NCI-H774 (cell line): ENCODE measurements at places on chromosomes 5 and 9.

- DNase-seq = no peak
These were observed 23.7 kb upstream of the MROH2B start for GRCh38 chr5:41094871-41095270.

DNA sequence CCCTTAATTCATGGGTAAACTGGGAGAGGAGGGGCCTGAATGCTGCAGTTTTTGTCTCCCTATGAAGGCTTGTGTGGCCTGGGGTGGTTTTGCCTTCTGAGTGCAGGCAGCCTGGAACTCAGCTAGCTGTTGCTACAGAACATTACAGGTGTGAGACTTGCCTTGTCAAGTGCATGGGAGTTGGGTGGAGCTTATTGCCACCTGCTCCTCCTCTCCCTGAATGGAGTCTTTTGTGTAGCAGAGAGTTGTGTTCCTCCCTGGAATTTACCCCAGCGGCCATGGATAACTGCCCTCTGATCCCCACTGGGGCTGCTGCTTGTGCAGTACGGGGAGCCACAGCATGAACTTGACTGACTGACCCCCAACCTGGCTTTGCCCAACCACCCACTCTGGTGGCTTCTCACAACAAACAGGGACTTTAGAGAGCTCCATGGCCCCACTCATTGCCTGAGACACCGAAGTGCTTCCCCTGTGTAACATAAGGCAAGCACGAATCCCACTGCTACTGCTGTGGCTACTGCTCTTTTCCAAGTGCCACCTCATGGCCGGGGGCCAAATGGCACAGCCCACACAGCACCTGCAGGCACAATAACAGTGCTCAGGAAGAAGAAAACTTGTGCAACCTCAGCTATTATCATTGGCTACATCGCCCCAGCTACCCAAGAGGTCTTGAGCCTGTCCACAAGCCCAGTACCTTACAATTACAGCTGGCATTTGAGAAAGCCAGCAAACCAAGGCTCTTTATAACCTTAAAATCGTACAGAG is 942.9 kb downstream of the CDH18 start:
- no peak for DNase-seq

- peak; percentile 52 for DNase-seq
These were observed 829.6 kb upstream of the ZNF608 start for GRCh38 chr5:125575891-125576505.

GRCh38 chr9:133951265-133951664 is 40.9 kb downstream of the VAV2 start:
- no peak for DNase-seq

DNA sequence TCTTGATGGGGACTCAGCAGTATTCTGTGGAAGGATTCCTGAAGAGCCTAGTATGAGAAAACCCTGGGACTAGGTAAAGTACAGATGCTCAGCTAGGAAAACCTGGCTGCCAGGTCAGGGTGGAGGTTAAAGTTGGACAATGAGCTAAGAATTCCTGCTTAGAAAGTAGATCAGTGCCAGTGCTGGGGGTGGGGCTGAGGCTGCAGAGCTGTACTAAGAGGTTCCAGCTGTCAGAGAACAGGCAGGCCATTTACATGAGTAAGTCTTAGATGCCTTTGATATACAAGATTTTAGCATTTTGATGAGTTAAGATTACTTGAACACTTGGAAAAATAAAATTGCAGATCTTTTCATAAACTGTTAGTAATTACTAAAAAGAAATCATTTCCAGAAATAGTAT is 332.3 kb upstream of the NUDT12 start:
- peak; percentile 84 for DNase-seq

DNA sequence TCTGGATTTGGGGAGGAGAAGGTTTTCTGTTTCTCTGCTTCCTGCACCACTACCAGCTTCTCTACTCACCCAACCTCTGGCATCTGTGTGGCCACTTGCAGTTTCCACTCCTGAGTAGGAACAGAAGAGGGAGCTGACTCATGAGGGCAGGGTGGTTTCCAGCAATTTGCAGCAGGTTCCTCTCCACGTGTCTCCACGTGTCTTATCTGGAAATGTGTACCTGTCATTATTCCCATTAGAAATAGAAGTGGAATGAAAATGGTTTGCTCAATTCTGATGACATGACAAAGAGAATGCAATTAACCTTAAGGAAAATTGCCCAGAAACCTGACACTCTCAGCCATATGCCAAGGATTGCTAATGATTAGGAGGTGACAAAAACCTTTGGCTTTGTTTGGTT is 33.0 kb downstream of the EGFLAM start:
- no peak for DNase-seq

GRCh38 chr9:91053824-91054223 is 252.2 kb downstream of the SYK start:
- DNase-seq = no peak

- peak; percentile 41 for DNase-seq
These were observed 6.7 kb upstream of the WNT8A start for GRCh38 chr5:138077064-138077696.

GRCh38 chr5:2909035-2909434 is 157.6 kb upstream of the IRX2 start:
- no peak for DNase-seq

- no peak for DNase-seq
These were observed 37.6 kb downstream of the MFAP3 start for GRCh38 chr5:154076240-154076922.

DNA sequence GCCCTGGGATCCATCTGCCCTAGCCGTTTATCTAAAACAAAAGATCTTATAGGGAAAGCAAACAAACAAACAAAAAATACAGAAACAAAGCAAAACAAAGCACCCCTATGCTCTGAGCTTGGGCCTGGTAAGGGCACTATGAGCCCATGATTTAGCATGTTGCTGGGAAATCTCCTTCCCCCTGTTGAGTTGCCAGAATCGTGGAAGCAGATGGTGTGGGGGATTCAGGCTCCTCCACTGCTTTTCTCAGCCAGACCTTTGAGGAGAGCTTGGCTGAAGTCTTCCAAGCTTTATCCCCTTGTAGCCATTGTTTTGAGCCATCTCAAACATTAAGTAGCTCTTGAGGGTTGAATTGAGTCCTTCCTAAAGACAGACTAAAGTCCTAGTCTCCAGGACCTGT is 29.9 kb downstream of the TMC1 start:
- no peak for DNase-seq

DNA sequence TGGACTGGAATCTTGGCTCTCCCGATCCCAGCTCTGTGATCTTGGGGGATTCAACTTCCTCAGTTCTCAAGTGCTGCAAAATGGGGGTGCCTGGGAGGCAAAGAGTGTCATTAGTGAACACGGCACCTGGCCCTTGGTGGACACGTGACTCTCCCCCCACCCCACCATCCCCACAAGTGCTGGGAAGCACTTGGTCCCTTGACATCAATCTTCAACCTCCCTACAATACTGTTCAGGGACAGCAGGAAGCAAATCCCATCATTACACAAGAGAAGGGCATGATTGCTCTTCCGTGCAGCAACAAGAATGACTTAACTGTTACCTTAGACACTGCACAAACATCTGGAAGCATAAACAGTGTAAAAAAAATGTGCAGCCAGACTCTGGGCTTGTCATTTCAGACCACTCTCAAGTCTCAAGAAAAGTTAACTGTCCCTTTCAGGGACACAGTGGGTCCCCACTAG is 61.4 kb downstream of the PSMB7 start:
- DNase-seq = no peak

- no peak for DNase-seq
These were observed 90.4 kb upstream of the MVB12B start for GRCh38 chr9:126236273-126236672.

DNA sequence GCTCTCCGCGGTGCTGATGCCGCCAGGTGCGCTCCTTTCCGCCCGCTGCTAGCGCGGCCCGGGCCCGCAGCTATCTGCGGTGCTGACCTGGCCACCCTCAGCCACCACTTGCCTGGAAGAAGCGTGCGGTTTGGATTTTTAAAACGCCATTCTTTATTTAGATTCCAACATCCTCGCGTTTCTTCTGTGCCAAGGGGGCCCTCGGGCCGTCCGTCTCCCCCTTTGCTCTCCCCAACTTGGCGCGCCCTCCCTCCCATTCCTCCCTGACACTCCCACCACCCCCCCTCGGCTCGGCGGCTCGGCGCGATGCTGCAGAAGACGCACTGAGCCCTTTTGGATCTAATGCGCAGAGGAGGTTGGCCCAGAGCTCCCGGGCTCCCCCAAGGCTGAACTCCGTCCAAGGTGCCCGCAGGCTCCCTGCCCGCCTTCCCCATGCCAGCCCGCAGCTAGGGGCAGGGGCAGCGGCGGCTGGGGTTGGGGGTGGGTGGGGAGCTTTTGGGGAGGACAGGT is at the start of gene BARHL1:
TSS of gene BARHL1 (plus strand) at position 331 of the 510 bp plus-strand sequence. CDS start 192 bp downstream, outside the sequence.
- no peak for DNase-seq

DNA sequence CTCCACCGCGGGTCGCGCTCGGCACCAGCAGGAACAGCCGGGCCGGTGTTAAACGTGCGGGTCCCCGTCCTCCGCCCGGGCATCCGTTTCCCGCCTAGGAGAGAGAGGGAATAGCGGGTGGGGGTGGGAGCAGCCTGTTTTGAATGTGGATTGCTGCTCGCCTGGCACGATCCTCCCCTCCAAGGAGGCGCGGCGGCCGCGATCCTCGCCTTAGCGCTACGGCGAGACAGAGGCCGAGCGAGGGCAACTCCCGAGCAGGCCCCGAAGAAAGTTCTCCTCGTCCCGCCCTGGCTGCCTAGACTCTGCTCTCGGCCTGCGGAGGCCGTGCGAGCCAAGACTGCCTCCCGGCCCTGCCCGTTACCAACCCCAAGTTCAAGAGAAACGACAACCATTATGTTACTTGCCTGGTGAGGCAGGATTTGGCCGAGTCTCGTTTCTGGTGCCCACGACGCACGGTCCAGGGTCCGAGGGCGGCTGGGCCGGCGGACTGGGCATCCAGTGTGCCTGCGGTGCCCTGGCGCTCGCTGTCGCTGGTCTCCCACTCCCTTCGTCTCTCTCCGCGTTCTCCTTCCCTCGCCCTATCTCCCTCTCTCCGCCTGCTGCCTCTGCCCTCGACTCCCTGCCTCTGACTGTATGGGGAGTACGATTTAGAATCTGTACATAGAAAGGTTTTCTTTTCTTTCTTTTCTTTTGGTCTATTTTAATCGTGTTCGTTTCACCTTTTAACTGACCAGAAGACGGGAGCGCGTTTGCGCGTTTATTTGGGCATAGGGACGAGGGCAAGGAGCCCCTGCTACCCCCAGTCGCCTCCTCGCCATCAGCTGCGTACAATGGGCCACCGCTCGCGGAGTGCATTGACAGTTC is 724 bp downstream of the NR2F1-AS1 start:
- DNase-seq = peak; percentile 48

GRCh38 chr9:36924071-36924470 is 110.0 kb downstream of the PAX5 start:
- peak; percentile 54 for DNase-seq
